Activated naive CD8-positive, alpha-beta T cell treated with anti-CD3 and anti-CD28 coated beads for 36 hours (primary cell): ENCODE measurements at places on chromosomes 11 and 22.

DNA sequence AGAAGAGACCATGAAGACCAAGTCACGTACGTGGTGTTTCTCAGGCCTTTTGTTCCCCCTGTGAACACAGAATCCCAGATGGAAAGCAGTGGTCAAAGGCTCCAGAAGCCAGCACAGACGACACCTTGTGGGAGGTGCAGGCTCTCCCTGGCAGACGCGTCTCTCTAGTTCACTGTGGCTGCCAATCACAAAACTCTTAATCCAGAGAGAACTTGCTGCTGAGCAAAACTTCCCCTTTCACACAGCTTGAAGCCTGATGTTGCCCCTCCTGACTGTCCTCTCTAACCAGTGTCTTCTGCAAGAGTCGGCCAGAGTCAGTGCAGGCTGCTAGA, 67.1 kb downstream of the PIWIL3 start:
- no peak for DNase-seq

GRCh38 chr22:44737406-44738346, 14.7 kb upstream of the ARHGAP8 start:
- no peak for DNase-seq

GRCh38 chr22:47474895-47475294, 712.4 kb downstream of the TBC1D22A start:
- DNase-seq, result no peak

DNA sequence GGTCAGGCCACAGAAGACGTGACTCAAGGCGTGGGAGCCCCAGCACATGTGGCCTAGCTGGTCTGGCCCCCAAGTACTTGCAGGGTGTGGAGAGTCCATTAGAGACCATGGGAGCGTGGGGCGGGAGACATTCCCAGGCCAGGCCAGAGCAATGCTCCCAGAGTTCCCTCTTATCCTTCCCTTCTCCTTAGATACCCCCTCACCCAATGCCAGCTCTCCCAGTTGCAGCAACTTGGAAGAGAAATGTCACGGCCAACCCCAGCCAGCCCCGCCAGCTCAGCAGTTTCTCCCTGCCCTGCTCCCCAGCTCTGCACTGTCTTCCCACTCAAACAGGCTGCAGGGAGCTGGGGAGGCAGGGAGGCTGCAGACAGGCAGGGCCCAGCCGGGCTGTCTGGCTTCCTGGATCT, 65.4 kb upstream of the TSPAN18 start:
- DNase-seq, result no peak

DNA sequence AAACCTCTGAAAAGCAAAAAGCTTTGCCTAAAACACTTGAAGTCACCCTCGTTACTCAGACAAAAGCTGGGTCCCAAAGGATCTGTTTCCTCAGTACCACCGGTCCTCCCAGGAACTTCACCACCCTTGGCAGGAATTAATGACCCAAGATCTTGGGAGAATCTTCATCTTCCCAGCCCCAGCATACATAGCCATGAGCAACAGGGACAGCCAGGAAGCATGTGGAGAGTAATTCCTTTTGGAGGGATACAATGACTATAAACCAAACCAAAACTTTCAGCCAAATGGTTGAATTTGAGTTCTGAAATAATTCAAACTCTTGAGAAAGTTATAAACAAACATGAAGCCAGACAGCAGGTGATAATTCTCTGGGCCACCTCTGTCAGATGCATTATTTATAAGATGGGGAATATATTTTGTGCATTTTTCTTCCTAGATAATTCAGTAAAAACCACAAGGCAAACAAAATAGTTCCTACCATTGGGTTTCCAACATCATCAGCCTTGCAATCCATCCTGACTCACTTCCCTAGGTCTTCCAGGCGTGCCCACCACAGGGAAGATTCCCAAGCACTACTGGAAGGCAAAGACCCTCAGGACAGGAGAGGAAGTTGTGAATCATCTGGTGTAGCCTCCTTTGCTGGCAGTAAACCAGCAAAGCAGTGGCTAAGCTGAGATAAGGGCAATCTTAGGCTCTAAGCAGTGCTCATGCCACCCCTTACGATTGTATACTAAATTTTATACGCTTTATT, 71.7 kb upstream of the DRD2 start:
- DNase-seq, result no peak

DNA sequence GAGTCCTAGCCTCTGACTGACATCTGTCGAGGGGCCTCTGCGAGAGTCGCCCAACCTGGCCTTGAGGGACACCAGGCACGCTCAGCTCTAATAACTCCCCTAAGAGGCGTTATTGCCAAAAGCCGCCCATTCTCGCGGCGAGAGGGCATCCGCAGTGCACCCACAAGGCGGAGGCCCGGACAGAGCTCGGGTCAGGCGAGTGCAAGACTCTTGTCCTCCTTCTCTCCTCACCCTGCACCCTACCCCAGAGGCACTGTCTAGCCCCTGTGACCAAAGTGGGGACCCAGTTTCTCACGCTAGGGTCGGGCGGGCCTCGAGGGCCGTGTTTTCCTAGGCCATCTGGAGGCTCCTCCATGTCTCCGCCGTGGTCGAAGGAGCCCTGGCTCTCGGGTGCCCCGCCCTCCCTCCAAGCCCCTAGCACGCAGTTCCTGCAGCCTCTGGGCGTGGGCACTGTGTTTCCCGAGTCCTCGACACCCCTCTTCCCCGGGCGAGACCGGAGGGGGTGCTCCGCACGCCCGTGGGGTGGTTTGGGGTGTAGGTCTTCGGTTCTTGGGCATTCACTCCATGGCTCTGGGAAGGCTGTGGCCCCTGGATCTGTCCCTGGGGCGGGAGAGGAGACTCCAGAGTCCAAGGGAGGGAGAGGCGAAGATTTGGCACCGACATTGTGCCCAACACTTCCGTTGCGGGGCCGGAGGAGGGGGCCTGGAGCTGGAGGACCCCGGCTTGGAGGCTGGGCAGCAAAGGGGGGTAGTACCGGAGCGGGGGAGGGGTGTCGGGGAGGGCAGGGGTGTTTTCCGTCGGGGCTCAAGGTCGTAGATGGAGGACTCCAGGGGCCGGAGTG, 1.0 kb downstream of the CHRM4 start:
- DNase-seq, result no peak

DNA sequence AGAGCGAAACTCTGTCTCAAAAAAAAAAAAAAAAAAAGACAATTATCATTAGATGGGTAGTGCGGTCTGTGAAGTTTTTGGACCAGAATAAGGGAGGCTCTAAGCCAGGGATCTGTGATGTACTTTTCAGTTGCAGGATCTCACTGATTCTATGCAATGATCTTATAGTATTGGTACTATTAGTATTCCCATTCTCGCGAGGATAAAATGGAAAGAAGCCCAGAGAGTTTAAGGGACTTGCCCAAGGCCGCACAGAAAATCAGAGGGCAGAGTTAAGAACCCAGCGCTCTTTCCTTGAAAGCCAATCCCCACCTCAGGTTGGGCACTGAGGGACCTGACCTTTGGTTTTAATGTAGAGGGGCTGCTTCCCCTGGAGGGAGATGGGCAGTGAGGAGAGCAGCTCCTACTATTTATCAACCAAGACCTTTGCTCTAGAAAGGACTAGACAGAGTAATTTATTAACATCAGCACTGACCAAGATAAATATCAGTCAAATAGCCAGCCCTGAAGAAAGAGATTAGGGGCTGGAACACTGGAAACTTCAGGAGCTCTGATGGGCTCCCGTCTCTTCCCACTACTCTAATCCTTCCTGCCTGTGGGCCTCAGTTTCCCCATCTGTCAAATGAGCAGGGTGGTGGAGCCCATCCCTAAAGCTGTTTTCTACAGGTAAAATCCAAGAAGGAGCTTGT, 6.0 kb downstream of the NIPSNAP1 start:
- DNase-seq, result no peak
